ENCODE measurements at places on chromosomes 16 and 17.

- no peak for DNase-seq
Observed at GRCh38 chr17:45223539-45224528, 2.1 kb downstream of the FMNL1 start.

- DNase-seq, result no peak
Observed at GRCh38 chr17:1095090-1095852, 84.5 kb downstream of the ABR start.

GRCh38 chr16:49150341-49150740, 131.3 kb downstream of the CBLN1 start:
- no peak for DNase-seq

DNA sequence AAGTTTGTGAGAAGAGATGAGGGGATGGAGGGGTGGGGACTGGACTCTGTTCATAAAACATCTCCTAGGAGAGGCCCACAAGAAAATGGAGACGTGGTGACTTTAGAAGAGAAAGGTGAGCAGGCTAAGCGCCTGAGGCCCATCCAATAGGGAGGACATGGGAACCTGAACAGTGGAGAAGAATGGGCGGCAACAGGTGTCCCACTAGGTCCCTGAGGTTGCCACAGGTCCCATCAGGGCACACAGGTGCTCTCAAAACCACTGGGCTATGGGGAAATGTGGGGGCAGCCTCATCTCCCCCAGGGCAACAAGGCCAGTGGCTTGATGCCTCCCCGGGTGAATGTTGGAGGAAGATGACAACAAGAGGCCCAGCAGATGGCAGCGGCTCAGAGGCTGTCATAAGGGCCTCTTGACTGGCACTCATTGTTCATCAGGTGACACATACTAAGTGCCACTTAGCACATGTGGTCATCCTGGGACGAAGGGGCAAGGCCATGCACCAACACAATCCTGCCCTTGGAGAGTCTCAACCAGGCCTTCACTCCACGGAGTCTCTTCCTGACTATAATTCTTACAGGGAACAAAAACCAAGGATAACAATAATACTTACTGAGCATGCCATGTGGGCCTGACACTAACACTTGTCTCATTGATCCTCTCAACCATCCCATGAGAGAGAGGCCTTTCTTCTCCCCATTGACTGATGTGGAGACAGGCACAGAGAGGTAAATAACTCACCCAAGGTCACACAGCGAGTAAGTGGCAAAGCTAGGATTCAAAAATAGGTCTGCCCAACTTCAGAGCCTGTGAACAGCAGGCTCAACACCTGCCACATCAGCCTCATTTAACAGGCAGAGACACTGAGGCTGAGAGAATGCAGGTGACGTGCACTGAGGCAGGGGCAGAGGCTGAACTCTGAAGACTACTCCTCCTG, 38.0 kb downstream of the CUEDC1 start:
- no peak for DNase-seq

GRCh38 chr16:58501242-58502131, 1.5 kb downstream of the NDRG4 start:
- no peak for DNase-seq

DNA sequence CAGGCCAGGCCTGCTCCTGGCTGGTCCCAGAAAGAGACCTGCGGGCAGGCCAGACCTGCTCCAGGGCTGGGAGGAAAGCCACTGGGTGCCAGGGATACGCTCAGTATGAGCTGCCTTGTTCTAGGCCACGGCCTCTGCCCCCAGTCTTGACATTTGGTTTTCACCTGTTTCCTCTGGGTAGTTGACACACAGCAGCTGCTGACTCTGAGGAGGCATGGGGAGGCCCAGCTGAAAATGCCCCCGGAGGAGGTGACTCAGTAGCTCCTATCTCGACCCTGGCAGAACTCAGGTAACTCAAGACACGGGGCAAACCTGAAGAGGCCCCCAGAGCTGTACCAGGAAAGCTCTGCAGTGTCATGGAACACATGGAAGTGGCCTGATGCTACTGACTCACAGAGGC, 13.9 kb upstream of the ADGRG1 start:
- DNase-seq, result no peak

DNA sequence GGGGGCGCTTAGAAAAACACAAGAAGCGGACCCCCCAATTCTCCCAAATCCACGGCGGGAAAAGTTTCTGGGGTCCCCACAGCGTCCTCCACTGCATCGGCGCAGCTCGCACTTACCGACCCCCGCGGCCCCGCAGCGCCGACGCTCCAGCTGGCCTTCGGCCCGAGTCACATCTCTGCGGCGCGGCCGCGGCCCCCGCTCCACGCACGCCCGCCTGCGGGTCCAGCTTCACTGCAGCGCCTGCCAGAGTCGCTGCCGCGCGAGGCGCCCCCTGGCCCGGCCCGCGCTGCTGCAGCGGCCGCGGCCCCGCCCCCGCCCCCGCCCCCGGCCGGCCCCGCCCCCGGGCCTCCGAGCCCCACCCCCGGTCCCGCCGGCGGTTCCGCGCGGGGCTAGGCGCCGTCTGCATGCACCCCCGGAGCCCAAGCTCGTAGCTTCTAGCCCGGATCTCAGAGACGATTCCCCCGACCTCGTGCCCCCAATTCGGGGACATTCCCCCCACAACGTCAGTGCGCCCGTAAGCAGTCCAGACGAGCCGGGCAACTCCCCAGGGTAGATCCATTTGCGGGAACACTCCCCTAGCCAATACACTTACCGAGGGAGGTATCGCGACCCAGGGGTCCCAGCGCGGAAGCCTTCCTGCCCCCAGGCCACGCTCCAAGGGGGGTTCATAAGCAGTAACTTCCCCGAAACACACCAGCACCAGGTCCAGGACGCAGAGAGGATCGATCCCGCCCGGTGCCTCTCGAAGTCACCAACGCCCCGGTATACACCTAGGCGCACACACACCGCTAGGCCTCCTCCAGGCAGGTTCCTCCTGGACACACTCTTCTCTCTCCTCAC, at the start of gene GPRC5B:
GPRC5B (minus strand) TSS at position 238 of the 840 bp plus-strand sequence. CDS start 12,003 bp downstream, outside the sequence.
- peak; percentile 85 for DNase-seq

DNA sequence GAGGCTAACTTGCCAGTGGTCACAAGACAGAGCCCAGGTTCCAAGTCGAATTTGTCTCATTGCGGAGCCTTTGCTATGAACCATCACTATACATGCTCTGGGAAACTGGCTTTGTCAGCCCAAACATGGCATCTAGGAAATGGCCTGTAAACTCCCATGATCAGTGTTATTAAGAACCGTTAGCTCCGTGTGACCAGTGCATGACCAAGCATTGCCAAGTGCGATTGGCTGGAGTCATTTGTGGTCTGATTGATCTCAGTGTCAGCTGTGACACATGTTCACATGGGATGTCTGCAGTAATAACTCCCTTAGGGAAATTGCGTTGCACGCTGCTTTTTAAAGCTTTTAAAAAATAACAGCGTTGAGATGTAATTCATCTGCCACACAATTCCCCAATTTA, 18.6 kb upstream of the CDH3 start:
- no peak for DNase-seq

DNA sequence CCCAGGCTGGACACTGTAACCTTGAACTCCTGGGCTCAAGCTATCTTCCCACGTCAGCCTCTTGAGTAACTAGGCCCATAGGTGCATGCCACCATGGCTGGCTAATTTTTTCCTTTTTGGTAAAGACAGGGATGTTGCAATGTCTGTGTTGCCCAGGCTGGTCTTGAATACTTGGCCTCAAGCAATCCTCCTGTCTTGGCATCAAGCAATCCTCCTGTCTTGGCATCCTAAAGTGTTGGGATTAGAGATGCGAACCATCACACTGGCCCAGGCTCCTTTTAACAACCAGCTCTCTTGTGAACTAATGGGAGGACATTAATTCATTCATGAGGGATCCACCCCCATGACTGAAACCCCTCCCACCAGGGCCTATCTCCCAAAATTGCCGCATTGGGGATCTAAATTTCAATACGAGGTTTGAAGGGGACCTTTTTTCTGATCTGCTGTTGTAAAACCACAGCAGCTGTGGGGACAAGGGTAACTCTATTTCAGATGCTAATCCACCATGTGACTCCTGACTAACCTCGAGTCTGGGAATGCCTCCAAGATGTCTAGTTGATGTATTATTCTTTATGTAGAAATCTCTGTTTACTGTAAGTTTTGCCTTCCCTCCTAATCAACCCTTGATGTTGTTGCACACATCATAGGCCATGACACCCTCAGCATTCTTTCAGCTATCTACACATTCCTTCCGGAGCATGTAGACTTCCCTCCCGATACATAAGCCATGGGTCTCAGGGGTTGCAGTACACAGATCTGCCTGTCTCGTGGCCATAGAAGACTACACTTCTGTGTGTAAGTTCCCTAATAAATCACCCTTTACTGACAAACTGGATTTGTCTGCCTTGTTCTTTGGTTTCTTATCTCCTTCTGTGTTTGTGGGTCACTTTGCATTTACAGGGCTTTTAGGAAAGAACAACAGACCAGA, 37.6 kb downstream of the RNF112 start:
- peak; percentile 82 for DNase-seq

Measured in AG20443 (cell line).